ENCODE measurements at places on chromosomes 6 and 20.
A peak's percentile ranks its signal among the peaks of the same experiment; 100 is the strongest.

DNA sequence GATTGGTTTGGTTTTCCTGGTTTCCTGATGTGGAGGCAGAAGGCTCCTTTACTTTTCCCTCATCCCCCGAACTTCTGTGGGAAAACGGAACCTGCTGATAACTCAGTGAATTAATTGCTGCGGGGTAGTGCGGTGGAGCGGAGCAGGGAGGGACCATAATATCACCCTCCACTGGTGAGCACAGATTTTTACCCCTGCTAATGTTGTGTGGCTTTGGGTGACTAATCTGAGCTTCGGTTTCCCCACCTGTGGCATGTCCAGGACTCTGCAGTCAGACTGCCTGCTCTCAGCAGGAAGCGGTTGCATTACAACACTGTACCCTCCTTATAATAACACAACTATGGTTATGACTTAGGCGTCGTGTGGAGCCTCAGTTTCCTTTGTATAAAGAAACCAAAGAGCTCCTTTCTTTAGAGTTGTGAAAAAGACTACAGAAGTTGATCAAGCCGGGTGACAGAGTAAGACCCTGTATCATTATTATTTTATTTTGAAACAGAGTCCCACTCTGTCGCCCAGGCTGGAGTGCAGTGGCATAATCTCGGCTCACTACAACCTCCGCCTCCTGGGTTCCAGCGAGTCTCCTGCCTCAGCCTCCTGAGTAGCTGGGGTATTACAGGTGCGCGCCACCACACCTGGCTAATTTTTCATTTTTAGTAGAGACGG is 2.2 kb upstream of the ID1 start:
- H3K4me3 ChIP-seq: no peak overlapping the region
- no peak for DNase-seq
- H3K4me1 ChIP-seq: peaks cover 17% of the 10 kb centered on the region
- peaks cover 3% of the 10 kb centered on the region for H3K27me3 ChIP-seq
- H3K36me3 ChIP-seq: no peaks in the 10 kb centered on the region
- H3K27ac ChIP-seq: peak overlapping the region; percentile 85

GRCh38 chr6:111291336-111292259 is 191.4 kb downstream of the REV3L start:
- peaks cover 15% of the 10 kb centered on the region for H3K4me1 ChIP-seq
- peak overlapping the region; percentile 50 for H3K27ac ChIP-seq
- H3K27me3 ChIP-seq: no peaks in the 10 kb centered on the region
- H3K4me3 ChIP-seq: no peak overlapping the region
- H3K36me3 ChIP-seq: no peaks in the 10 kb centered on the region

GRCh38 chr6:159110013-159110412 is 59.2 kb upstream of the FNDC1 start:
- no peak overlapping the region for H3K4me3 ChIP-seq
- peaks cover 17% of the 10 kb centered on the region for H3K4me1 ChIP-seq
- H3K36me3 ChIP-seq: no peaks in the 10 kb centered on the region

DNA sequence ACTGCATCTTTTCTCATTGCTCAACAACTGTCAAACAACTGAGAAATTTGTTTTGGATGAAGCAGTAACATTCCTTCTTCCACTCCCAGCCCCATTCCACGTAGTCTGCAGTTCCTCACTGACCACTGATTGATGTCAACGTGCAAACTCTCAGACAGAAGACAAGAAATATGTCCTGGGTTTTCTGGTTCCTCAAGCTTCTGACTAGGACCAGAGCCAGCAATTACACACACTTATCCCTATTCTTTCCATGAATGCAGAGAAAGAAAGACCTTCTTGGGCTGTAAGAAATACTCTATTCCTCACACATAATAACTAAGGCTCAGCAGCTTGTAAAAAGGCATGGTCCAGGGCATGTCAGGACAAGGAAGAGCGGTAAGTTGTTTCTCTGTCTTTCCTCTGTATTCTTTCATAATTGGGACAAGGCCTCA is 790.1 kb upstream of the SLC35B3 start:
- H3K27me3 ChIP-seq: no peaks in the 10 kb centered on the region
- DNase-seq: no peak
- no peak overlapping the region for H3K4me3 ChIP-seq
- no peaks in the 10 kb centered on the region for H3K36me3 ChIP-seq
- H3K27ac ChIP-seq: no peak overlapping the region

DNA sequence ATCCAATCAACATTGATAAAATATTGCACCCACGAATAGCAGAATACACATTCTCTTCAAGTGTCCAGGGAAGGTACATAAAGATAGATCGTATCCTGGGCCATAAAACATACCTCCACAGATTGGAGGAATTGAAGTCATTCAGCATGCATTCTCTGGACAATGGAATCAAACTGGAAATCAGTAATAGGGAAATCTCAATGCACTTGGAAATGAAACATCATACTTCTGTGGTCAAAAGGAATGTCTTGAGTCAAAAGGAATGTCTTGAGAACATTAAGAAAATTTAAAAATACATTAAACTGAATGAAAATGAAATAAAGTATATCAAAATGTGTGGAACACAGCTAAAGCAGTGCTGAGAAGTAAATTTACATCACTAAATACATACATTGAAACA is 138.8 kb downstream of the TFAP2A start:
- H3K4me3 ChIP-seq: no peak overlapping the region
- DNase-seq: no peak
- no peaks in the 10 kb centered on the region for H3K4me1 ChIP-seq

- no peak for DNase-seq
- peak overlapping the region; percentile 58 for H3K4me3 ChIP-seq
- peaks cover 15% of the 10 kb centered on the region for H3K4me1 ChIP-seq
These were observed 125.3 kb upstream of the SLC2A12 start for GRCh38 chr6:134177753-134178160.

DNA sequence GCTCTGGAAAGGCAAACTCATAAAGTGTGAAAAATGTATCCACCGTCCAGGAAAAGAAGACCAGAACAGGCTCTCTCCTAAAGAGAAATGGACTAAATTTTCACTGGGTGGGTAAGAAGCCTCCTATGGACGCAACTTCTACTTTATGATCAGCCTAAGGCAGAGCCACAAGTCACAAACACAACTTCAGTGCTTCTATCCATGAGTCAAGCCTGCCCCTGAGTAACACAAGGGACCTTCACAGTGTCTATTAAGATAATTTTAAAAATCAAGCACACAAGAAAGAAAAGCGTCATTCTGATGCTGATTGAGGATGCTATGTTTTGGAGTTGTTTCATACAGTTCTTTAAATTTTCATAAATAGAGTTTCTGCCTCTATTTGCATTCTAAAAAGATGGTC is 601.7 kb upstream of the ARID1B start:
- peak overlapping the region; percentile 45 for H3K4me3 ChIP-seq
- H3K27ac ChIP-seq: peak overlapping the region; percentile 61
- no peak for DNase-seq
- no peaks in the 10 kb centered on the region for H3K27me3 ChIP-seq

DNA sequence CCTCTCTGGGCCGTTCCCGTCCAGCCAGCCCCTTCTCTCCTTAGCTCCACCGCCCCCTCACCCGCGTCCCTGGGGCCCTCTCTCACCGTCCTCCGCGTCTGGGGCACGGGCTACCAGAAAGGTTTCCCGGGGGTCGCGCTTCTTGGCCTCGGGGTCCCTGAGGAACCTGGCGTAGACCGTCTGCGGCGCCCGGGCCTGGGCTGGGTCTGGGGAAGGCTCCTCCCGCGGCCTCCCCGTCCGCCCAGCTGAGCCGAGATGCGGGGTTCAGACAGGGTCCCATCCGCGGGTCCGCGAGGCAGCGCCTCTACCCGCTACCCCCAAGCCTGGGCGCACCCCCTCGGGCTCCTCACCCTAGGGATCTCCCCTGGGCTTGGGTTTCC is 1.1 kb downstream of the TULP1 start:
- no peak overlapping the region for H3K27ac ChIP-seq
- H3K36me3 ChIP-seq: no peaks in the 10 kb centered on the region
- H3K4me3 ChIP-seq: no peak overlapping the region
- peak; percentile 37 for DNase-seq
- no peaks in the 10 kb centered on the region for H3K4me1 ChIP-seq
- H3K27me3 ChIP-seq: peaks cover 4% of the 10 kb centered on the region

DNA sequence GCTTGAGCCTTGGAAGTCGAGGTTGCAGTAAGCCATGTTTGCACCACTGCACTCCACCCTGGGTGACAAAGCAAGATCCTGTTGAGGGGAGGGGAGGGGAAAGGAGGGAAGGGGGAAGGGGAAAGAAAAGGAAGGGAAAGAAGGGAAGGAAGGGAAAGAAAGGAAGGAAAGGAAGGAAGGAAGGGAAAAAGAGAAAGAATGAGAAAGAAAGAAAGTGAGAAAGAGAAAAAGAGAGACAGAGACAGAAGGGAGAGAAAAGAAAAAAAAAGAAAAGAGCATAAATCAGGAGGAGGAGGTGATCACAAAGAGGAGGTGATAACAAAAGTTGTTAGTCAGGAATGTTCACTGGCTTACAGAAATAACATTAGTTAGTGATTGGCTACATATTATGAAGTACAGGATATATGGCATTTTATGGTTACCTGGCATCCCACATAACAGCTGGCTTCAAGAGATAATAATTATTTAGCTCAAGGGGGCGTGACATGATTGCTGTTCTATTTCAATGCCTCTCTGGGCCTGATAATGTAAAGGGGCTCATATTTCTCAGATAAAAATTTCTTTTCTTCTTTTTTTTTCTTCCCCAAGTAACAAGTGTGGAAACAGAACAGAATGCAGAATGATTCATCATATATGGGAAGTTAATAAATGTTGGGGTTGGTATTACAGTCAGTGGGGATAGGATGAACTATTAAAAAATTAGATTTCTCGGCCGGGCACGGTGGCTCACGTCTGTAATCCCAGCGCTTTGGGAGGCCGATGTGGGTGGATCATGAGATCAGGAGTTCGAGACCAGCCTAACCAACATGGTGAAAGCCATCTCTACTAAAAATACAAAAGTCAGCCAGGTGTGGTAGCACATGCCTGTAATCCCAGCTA is 27.1 kb downstream of the SAMHD1 start:
- H3K4me3 ChIP-seq: no peak overlapping the region
- no peak overlapping the region for H3K27ac ChIP-seq
- peaks cover 72% of the 10 kb centered on the region for H3K36me3 ChIP-seq
- no peaks in the 10 kb centered on the region for H3K27me3 ChIP-seq

DNA sequence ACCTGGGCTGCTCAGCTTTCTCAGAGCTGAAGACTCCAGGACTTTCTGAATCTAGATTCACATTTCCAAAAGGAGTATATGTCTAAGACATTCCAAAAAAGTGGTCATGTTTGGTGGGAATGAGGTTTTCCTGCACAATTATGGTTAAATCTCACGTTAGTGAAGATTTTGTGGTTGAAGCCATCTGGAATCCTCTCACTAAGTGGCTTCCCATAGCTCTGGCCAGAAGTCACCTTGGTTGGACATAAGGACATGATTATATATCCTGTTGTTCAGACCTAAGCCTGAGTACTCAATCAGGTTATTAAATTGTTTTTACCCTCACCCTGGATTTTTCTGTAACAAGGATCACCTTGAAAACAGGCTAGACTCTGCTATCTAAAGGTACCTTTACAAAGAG is 176.1 kb upstream of the PLN start:
- no peaks in the 10 kb centered on the region for H3K27me3 ChIP-seq
- H3K4me3 ChIP-seq: no peak overlapping the region
- peak overlapping the region; percentile 89 for H3K27ac ChIP-seq
- no peak for DNase-seq
- no peaks in the 10 kb centered on the region for H3K36me3 ChIP-seq

DNA sequence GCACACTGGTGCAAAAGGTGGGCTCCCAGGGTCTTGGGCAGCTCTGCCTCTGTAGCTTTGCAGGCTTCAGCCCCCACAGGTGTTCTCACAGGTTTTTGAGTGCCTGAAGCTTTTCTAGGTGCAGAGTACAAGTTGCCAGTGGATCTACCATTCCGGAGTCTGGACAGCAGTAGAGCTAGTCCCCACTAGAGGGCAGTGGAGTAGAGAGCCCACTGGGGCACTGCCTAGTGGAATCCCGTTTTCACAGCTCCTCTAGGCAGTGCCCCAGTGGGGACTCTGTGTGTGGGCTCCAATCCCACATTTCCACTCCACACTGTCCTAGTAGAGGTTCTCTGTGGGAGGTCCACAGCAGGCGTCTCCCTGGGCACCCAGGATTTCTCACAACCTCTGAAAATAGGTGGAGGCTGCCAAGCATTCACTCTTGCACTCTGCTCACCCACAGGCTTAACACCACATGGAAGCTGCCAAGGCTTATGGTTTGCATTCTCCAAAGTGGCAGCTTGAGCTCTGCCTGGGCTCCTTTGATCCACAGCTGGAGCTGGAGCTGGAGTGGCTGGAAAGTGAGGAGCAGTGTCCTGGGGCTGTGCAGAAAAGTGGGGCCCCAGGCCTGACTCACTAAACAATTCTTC is 86.3 kb upstream of the PROKR2 start:
- no peak overlapping the region for H3K27ac ChIP-seq
- H3K36me3 ChIP-seq: no peaks in the 10 kb centered on the region
- no peaks in the 10 kb centered on the region for H3K4me1 ChIP-seq
- no peak overlapping the region for H3K4me3 ChIP-seq
- H3K27me3 ChIP-seq: no peaks in the 10 kb centered on the region

- H3K27me3 ChIP-seq: no peaks in the 10 kb centered on the region
- no peaks in the 10 kb centered on the region for H3K36me3 ChIP-seq
- H3K4me3 ChIP-seq: no peak overlapping the region
- no peak for DNase-seq
- peak overlapping the region; percentile 42 for H3K27ac ChIP-seq
- peaks cover 14% of the 10 kb centered on the region for H3K4me1 ChIP-seq
These were observed 213.3 kb upstream of the AGPAT4 start for GRCh38 chr6:161487217-161487531.

DNA sequence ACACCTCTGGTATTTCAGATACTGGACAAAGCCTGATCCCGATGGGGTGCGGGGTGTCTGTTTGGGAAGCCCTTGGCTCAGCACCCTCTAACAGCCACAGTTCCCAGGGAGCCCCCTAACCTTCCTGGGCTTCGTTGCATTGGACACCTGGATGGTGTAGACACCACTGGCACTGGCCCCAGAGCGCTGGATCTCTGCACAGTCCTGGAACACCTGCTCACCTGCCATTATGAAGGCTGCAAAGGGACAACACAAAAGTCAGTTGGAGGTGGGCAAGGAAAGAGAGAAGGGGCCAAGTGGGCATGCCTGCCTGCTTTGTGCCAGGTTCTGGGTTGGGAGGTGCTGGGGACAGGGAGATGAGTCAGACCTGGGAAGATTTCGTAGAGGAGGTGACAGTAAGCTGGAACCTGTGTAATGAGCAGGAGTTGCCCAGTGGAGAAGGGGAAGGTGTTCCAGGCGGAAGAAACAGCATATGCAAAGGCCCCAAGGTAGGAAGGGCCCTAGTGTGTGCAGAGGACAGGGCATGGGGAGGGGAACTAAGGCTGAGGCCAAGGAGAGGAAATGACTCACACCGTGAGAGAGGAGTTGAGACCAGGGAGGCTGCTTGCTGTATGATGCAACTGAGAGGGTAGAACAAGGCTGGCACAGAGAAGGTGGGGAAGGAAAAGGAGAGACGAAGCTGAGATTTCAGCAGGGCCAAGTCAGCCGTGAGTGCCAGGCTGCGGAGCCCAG is 34.9 kb downstream of the ANGPT4 start:
- no peak for DNase-seq
- peaks cover 4% of the 10 kb centered on the region for H3K27me3 ChIP-seq
- H3K4me1 ChIP-seq: no peaks in the 10 kb centered on the region
- no peak overlapping the region for H3K4me3 ChIP-seq

Data from psoas muscle (tissue), 8 donors.